ENCODE measurements at places on chromosomes 3 and 15.
A peak's percentile ranks its signal among the peaks of the same experiment; 100 is the strongest.

- DNase-seq: no peak
These were observed 48.0 kb upstream of the FSTL1 start for GRCh38 chr3:120498556-120499346.

GRCh38 chr3:114417675-114418074 lies 123.8 kb downstream of the TIGIT start:
- DNase-seq: no peak

DNA sequence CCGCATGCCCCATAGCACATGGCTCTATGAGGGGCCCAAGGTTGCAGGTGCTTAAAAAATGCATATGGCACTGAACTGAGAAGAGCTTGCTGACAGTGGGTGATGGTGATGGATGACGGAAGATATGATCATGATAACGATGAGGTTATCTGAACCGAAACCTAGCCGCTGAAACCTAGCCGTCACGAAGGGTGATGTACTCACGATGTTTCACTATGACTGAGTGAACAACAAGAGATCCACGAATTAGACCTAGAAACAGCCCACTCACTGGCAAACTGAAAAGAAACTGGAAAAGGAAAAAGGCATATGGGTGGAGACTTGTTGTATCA lies 57.6 kb upstream of the BCL6 start:
- DNase-seq: peak; percentile 63

- DNase-seq: no peak
These were observed 1.2 kb upstream of the RYK start for GRCh38 chr3:134251731-134252391.

DNA sequence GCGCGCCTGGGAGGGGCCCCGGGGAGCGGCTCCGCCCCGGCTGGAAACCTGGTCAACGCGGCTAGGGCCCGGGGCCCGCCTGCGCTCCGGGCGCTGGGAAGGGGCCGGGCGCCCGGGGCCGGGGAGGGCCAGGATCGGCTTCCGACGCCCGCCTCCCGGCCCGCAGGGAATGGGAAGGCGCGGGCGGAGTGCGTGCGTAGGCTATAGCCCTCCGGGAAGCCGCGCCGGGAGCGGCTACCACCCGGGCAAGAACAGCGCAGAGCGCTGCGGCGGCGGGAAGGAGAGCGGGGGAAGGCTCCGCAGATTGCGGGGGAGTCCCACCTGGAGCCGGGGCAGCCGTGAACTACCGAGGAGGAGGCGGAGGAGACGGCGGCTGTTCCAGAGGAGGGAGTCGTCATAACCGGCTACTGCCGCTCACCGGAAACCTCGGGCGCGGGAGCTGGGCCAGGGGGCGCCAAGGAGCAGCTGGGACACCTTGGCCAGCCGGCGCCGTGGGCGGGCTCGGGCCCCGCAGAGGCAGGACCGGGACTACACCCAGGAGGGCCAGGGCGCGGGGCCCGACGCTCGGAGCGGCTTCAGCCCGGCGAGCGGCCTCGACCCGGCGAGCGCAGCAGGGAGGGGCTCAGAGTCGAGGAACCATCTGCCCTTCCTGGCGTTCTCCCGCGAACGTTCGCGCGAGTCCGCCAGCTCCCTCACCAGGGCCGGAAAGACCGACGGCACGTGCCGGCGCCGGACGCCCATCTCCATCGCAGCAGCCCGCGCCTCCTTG lies at the start of gene EOGT:
Gene EOGT (minus strand): TSS at position 432 of the 769 bp plus-strand sequence. CDS start 3,838 bp downstream, outside the sequence.
- DNase-seq: peak; percentile 80
